ENCODE measurements at places on chromosomes 3 and 15. TPM values are rescaled to one million over a fixed set of nuclear protein-coding genes. Genes with fewer than 3 reads are reported as not detected.

IGSF11 gene
- total RNA-seq = 2.2 TPM

NPAP1 gene
- total RNA-seq = 0.13 TPM

TUBGCP4 gene
- 21.0 TPM for total RNA-seq

TAGLN3 gene
- not detected for total RNA-seq

- no peak for ATAC-seq
These were observed 25.2 kb downstream of the PLXNB1 start for GRCh38 chr3:48404440-48405342.

- ATAC-seq = no peak
These were observed 271.9 kb upstream of the GADL1 start for GRCh38 chr3:31166249-31166885.

- ATAC-seq = peak; percentile 77
These were observed 88.1 kb downstream of the MECOM start for GRCh38 chr3:169575381-169575780.

DNA sequence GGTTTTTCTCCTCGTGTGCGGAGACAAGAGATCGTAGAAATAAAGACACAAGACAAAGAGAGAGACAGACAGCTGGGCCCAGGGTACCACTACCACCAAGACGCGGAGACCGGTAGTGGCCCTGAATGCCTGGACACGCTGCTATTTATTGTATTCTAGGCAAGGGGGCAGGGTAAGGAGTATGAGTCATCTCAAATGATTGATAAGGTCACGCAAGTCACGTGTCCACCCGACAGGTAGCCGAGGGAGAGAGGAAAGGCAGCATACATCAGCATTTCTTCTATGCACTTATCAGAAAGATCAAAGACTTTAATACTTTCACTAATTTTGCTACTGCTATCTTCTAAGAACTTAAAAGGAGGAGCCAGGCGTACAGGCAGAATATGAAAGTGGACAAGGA, 28.2 kb downstream of the MYL3 start:
- peak; percentile 30 for ATAC-seq

DNA sequence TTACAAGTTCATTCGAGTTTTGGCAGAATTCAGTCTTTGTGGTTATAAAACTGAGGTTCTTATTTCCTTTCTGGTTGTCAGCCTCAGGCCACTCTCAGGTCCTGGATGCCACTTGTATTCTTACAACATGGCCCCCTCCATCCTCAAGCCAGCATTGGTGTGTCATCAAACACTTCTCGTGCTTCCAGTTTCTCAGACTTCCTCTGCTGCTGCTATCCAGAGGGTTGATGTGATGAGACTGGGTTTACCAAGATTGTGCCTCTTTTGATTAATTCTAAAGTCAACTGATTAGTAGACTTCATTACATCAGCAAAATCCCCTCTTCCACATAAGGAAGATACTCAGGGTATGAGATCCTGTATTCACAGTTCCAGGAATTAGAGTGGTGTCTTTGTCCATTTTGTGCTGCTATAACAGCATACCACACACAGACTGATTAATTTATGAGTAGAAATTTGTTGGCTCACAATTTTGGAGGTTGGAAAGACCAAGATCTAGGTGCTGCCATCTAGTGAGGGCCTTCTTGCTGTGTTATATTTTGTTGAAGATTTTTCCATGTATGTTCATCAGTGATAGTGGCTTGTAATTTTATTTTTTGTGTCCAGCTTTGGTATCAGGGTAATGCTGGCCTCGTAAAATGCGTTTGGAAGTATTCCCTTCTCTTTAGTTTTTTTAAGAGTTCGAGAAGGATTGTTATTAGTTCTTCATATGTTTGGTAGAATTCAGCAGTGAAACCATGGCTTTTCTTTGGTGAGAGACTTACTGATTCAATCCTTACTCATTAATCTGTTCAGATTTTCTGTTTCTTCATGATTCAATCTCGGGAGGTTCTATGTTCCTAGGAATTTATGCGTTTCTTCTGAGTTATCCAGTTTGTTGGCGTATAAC, 11.1 kb downstream of the LRCH3 start:
- no peak for ATAC-seq

DNA sequence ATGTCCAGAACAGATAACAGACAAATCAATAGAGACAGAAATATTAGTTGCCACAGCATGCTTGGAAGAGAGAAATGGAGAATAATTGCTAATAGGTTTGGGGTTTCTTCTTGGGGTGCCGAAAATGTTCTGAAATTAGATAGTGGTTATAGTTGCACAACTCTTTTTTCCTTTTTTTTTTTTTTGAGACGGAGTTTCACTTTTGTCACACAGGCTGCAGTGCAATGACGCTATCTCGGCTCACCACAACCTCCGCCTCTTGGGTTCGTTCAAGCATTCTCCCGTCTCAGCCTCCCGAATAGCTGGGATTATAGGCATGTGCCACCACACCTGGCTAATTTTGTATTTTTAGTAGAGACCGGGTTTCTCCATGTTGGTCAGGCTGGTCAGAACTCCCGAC, 163.3 kb downstream of the PLCH1 start:
- ATAC-seq = no peak

DNA sequence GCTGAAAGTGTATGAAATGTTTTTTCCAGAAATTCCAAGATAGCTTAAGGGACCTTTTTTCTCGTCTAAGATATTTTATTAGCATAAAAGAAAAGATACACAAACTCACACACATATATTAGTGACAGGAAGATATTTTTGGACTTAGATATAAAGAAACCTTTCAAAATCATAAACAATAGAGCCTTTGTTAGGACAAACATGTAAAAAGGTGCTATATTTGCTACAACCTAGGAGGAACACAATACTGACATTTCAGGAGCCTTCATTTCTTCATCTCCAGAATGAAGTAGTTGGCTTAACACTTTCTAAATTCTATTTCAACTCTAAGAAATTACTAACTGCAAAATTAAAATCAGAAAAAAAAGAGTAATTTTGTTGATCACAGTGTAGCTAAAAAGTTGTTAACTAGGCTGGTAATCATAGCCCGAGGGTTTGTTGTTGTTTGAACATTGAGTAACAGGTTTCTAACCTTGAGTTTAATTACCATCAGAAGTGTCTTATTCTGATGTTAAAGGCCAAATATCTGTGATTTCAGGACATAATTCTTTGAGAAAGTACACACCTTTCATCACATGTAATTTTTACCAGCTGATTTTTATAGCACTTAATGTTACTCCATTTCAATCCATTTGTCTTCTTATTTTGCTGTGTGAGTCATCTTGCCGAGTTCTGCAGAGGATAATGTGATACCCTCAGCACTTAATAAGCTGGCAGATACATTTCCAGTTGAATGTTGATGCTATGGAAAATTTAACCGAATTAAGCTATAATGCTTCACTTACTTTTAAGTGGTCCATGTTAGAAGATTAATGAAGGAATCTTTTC, 97.3 kb downstream of the MBNL1 start:
- ATAC-seq = peak; percentile 83

DNA sequence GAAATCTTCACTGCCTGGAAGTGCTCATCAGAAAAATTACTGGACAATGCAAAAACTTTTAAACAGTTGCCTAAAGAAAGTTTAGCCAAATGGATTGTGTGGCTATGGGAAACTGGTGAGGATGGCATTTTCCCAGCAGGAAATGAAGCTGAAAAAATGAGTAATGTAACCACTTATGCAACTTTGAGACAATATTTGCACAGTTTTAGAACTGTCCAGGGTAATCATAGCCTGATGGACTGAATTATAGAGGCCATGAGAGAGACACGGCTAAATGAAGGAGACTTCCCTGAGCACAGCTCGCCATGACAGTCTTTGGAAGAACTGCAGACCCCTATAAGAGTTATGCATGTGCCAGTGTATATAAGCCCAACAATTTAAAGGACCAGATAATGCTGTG, 881.5 kb downstream of the VGLL3 start:
- no peak for ATAC-seq

- ATAC-seq = no peak
These were observed 167.3 kb upstream of the NANOGP8 start for GRCh38 chr15:35252351-35252865.

All from motor neuron (in vitro differentiated cells).